Kidney (tissue), 22 donors: ENCODE measurements at places on chromosomes 12 and 14. TPM values are rescaled to one million over a fixed set of nuclear protein-coding genes. Genes with fewer than 3 reads are reported as not detected.
A peak's percentile ranks its signal among the peaks of the same experiment; 100 is the strongest.

The ETFBKMT gene
- 8.2 TPM for total RNA-seq

DNA sequence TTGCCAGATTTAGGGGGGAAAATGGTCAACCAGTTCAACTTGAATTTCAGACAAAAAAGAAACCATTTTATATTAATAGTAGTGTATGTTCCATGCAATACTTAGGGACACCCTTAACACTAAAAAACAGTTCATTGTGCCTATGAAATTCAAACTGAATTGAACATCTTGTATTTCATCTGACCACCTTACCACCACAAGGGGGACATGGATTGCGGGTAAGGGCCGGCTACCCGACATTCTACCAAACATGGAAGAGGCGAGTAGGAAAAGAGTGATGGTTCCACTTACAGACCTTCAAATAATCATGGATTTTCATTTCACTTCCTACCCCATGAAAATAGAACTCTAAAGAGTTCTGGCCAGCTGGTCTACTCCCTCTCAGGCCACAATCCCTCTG, 10.3 kb upstream of the STK38L start:
- DNase-seq, result no peak

The KRT72 gene
- not detected for total RNA-seq

- DNase-seq, result no peak
Observed at GRCh38 chr14:37203423-37203822, 5.7 kb downstream of the MIPOL1 start.

- DNase-seq, result no peak
Observed at GRCh38 chr12:113328368-113328889, 6.5 kb downstream of the SLC8B1 start.

The SMAGP gene
- total RNA-seq, result 28.5 TPM

- no peak for DNase-seq
Observed at GRCh38 chr12:67877727-67878126, 111.5 kb upstream of the IFNG-AS1 start.

The GOLGA5 gene
- total RNA-seq, result 33.7 TPM

The SLC25A21 gene
- 1.4 TPM for total RNA-seq

GRCh38 chr12:115044073-115044472, 360.1 kb upstream of the TBX3 start:
- DNase-seq, result no peak

- peak; percentile 53 for DNase-seq
Observed at GRCh38 chr12:57244312-57244696, 6.7 kb downstream of the STAC3 start.

DNA sequence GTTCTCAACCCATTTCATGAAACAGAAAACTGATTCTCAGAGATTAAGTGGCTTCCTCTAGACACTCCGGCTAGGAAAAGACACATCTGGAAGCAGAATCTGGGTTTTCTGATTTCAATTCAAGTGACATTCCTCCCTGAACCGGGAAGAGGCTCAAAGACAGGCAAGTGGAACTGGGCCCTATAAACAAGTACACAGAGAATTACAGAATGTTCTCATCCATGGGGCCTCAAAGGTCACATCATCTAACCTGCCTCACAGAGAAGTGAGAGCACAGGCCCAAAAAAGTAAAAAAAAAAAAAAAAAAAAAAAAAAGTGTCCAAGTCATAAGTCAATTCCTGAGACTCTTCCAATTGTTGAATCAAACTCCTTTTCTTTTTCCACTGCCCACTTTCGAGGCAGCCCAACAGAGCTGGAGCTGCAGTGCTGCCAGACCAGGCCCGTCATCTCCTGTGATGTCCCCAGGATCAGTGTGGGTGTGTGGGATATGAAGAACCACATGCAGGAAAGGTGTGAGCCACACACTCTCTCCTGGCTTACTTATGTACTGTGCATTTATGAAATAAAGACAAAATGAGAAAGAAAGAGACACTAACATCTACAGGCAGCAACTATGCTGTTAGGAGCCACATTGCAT, 2.8 kb upstream of the KRT1 start:
- DNase-seq, result no peak

GRCh38 chr14:26339381-26339780, 258.5 kb downstream of the NOVA1 start:
- no peak for DNase-seq

The CCDC92 gene
- 41.4 TPM for total RNA-seq

GRCh38 chr12:54018468-54018984, 9.7 kb upstream of the HOXC6 start:
- no peak for DNase-seq

GRCh38 chr12:94594443-94594825, 55.9 kb downstream of the TMCC3 start:
- no peak for DNase-seq

DNA sequence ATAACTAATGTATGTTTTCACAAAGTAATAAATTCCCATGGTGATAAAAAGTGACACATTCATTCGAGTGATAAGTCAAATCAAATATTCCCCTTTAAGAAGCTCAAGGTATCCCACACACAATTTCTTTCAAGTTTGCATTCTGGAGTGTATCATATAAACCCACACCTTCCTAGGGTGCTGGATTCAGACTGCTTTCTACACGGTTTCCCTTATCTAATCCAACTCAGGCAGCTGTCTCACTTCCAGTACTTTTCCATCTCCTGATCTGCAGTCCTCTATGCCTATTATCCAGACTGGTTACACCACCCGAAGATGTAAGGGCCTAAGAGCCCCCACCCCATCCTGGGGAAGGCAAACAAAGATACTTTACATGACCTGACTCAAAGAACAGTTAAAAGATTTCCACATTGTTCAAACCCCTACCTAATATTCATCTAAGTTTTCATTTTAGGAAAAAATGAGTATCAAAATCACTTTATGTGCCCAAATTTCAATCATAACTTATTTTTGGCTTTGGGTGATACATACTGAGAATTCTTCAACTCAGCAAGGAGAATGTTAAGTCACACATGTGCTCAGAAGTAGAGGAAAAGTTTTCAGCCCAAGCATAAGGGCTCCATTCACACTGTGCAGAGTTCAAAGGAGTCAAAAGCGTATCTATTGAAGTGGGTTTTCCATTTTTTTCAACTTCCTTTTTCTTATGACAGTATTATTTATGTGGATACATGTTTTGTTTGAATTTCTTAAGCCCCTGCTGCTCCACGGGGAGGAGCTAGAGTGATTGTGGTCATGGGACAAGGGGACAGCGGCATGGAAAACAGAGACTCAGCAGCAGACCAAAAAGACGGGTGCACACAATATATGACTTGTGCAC, 41.8 kb downstream of the CORO1C start:
- peak; percentile 84 for DNase-seq

DNA sequence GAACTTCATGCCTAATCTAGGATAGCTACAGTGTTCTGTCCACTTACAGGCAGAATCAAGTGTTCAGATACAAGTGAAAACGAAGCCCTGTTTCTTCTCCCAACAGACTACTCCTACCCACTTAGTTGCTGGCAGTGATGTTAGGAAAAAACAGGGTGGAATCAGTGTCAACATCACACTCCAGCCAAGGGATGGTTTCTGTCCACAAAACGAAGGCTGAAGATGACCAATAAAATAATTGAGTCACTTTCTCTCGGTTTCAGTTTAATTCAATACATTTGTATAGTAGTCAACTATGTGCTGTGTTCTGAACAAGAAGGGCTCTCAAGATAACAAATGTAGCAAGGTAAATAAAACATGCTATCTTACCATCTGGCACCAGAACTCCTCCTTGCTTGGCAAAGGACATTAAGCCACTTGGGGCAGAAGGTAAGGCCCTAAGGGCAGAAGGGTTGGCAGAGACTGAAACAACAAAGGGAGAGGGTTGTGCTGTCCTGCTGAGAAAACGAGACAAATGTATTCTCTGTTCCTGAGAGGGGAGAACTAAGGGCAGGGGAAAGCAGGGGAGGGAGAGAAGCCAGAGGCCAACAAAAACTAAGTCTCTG, 393.6 kb downstream of the DPF3 start:
- no peak for DNase-seq

DNA sequence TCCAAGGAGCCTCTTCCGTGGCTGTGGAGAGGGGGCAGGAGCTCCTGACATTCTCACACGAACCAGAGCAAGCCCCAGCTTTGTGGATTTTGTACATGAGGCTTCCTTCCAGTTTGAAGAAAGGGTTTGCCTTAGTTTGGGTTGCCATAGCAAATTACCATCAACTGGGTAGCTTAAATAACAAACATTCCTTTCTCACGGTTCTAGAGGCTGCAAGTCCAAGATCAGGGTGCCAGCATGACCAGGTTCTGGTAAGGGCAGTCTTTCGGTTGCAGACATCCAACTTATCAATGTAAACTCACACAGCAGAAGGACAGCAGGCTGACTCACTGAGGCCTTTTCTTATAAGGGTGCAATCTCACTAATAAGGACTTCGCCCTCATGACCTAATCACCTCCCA, 25.9 kb upstream of the STAB2 start:
- no peak for DNase-seq

The SRGAP1 gene
- 13.5 TPM for total RNA-seq

GRCh38 chr12:89383235-89384049, 31.1 kb upstream of the DUSP6 start:
- no peak for DNase-seq

The KIAA0586 gene
- 16.8 TPM for total RNA-seq

- peak; percentile 24 for DNase-seq
Observed at GRCh38 chr14:45526715-45527549, 273.9 kb upstream of the MIS18BP1 start.

GRCh38 chr12:4742416-4742970, 22.3 kb downstream of the GALNT8 start:
- DNase-seq, result peak; percentile 59

The CIROP gene
- not detected for total RNA-seq

DNA sequence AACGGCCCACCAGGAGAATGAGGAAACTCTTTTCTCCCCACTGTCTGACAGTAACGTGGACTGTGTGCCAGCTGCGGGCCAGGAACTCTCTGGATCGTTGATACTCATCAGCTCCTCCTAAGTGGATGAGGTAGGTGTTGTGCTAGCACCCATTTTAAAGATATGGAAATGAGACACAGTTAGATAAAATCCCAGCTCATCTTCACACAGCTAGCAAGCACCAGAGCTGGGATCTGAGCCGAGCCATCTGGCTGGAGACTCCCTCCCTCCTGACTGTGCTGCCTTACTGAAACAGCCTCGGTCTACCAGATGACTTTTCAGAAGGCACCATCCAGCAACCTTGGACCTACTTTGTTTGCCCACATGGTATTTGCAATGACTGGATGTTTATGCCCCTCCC, 49.2 kb downstream of the TMEM132D start:
- DNase-seq, result no peak

DNA sequence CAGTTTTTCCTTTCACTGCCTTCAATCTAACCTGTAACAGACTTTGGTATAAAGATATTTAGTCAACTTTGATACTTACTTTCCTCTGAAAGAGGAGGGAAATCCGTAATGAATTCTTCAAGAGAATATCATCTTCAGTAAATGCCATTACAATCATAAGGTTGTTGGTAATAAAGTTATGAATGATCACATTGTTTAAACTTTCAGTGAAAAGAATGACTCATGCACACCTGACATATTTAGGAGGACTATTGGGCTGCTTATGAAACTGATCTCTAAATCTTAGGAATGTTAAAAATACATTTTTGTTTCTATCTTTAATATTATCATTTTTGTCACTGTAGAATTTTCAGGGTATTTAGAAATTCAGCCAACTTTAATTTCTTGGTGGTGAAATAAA, 474.7 kb downstream of the SLC16A7 start:
- no peak for DNase-seq

GRCh38 chr12:126763359-126763758, 1503.6 kb upstream of the TMEM132C start:
- no peak for DNase-seq

The NTF3 gene
- total RNA-seq, result 3.5 TPM

DNA sequence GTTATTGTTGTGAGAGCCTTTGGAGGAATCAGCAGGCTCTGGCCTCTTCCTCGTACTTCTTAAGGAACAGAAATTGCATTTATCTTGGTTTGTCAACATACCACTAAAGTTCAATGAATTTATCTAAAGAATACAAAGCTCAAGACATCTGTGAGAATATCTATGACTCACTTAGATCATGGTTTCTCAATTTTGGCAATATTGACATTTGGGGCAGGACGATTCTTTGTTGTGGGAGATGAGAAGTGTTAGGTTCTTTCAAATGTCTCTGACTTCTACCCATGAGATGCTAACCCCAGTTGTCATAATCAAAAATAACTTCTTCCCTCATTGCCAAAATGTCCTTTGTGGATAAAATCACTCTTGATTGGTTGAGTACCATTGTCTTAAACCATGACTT, 1190.3 kb downstream of the GALC start:
- DNase-seq, result no peak

DNA sequence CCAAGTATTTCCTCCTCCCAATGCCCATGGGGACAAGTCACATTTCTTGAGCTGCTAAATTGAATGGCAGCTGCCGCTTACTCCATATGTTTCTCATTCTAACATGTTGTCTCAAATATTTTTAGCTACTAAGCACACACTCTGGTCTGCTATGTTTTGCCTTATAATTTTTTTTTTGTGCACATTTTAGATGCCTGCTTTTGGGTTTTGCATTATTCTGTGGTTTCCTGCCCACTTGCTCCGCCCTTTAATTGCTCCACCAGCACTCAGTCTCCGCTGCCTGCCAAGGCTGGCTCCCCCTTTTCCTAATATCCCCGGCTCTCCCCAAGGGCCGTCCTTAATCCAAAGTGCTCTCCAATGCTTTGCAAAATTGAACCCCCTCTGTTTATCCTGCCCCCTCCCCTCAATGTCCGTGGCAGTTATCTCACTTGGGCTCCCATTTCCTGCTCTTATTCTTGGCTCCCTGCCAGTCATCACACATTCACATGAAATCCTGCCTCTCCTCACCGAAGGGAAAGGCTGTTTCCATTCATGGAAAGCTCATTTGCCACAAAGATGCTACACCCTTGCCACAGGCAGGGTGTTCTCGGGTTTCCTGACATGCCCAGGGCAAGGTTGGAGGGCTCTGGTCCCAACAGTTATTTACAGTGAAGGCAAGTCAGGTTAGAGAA, 79.4 kb downstream of the C12orf75 start:
- DNase-seq, result no peak

GRCh38 chr12:1213205-1213604, 222.2 kb downstream of the ERC1 start:
- DNase-seq, result no peak

- peak; percentile 57 for DNase-seq
Observed at GRCh38 chr12:124057691-124058090, 84.7 kb downstream of the ZNF664 start.

DNA sequence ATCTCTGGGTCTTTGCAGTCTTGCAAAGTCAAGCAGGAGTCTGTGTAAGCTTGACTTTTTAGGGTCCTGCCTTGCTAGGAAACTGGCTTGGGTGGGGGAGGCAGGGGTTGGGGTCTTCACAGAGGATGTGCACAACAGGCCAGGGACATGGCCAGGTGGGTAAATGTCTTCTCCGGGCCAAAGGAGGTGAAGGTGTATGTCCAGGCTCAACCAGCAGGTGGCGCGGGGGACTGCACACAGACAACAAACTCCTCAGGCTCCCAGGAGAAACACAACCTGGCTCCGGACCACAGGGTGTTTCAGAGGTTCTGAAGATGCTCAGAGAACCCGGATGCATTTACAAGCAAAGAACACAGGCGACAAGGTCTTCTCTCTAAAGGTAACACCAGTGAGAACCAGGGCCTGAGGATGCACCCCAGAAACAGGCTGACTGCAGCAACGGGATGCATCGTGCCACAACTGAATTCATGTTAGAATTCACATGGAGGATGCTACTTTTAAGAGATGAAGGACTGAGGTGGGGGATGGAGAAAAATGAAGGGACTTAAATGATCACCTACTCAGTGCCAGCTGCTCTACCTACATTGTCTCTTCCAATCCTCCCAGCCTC, 56.0 kb downstream of the PLEKHG3 start:
- peak; percentile 66 for DNase-seq

The RNASE7 gene
- total RNA-seq, result not detected

GRCh38 chr12:111102102-111102739, 181.8 kb upstream of the MYL2 start:
- DNase-seq, result no peak

GRCh38 chr14:73753887-73754795, 40.0 kb upstream of the PNMA1 start:
- DNase-seq, result no peak
